ENCODE measurements at places on chromosomes 3 and 15.

DNA sequence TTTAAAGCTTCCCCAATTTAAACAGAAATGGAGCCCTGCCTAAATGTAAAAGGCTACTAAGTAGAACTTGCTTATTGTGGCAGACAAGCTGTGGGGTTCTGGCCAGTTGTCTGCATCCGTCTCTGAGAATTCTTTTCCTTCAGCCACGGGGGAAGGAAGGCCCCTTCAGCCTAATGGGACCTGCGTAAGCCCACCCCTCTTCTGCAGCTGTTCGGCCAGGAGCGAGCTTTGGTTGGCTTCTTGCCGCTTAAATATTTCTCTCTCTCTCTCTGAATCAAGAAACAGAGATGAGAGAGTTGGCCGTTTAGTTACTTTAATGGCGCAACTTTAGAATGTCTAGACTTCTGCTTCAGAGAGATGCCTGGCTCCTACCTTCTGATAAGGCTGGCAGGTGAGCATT lies 151.7 kb upstream of the PROK2 start:
- DNase-seq: no peak

GRCh38 chr3:74605437-74605836 lies 9.0 kb downstream of the CNTN3 start:
- no peak for DNase-seq

- DNase-seq: no peak
These were observed 9.3 kb downstream of the GLDN start for GRCh38 chr15:51350723-51351122.

DNA sequence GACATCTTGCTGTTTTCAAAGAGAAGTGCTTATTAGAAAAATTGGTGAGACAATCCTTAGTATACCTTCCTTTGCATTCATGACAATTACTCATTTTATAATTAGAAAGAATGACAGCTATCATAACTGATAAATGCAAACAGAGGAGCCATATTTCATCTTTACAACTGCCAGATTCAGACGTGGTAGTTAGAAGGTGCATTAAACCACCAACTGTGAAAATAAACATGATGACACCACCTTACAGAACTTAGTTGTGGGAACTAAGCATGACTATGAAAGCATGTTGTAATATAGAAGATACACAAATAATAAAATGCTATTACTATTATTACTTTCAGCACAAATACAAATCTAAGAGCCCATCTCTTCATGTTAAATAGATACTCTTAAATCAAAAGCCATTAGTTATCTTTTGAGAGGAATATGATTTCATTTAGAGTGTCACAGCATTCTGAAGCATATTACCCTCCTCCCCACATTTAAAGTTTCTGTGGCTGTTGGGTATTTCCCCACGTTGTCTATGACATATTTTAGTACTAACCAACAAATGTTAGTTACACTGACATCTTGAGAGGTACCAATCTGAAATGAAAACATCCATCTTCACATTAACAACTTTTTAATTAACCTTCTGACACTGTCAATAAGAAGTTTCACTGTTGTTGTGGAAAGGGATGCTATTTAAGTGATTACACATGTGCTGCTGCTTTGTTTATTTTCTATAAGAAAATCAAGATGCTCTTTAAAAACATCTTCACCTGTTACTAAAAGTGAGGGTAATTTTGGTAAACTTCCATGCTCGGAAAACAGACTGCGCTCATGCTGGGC lies 163.8 kb downstream of the LSAMP start:
- no peak for DNase-seq

- DNase-seq: no peak
These were observed 224.7 kb downstream of the IGSF11 start for GRCh38 chr3:118809696-118810498.

DNA sequence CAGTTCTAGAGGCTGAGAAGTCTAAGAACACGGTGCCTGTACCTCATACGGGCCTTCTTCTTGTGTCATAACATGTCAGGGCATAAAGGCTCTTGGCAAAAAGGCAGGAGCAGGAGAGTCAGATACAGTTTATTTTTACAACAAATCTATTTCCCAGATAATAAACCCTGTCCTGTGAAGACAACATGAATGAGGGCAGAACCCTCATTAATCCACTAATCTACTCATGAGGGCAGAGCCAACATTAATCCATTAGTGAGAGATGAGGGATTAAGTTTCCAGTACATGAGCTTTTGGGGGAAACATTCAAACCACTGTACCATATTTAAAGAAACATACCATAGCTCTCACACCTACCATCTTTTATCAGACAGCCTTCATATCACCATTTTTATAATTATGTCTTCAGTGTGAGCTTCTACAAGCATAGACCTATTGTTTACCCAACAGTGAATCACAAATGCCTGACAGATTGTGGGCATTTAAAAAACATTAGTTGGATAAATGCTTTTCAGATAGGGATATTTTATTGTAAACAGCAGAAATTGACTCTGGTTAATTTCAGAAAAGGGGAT lies 645.8 kb downstream of the GRM7 start:
- no peak for DNase-seq

DNA sequence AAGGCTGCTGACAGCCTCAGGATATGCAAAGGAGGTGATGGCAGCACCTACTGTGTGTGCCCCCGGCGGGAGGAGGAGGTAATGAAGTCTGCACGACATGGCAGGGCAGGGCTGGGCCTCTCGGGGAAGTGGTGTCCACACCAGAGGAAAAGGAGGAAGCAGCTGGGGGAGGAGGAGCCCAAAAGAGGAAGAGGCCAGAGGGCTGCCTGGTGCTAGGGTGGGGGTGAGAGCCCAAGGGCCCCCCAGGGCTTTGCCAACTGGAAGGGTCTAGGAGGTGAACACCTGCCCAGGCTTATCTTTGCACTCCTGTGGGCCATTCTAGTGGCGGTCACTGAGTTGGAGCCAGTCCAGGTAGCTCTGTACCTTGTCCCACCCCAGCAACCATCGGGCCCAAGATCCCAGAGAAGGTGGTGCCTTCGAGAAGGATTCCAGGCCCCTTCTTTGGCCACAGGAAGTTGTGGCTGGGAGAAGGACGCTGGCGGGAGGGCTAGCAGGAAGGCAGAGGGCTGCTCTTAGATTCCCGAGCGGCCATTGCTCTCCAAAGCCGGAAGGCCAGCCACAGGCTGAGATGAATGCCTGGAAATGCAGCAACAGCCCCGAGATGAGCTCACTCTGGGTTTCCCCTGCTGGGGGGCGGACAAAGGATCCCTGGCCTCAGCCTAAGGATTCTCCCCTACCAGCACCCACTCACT lies 7.0 kb downstream of the GNAI2 start:
- DNase-seq: no peak

DNA sequence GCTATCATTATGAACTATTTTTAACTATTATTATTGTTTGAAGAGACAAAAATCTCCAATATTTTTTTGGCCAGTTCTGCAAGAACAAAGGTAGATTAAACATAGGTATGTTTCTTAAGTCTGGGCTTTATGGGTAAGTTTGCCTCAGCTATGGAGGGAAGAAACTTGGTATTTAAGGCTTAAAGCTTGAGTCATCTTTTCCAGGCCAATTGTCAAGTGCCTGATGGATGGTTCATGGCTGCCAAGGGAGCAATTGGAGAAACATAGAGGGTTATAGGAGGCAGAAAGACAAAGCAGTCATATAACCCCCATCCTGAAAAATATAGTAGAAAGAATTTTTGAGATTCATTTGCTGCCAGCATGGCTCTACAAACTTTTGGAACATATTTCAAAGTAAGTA lies 7.2 kb upstream of the STAC start:
- DNase-seq: no peak

DNA sequence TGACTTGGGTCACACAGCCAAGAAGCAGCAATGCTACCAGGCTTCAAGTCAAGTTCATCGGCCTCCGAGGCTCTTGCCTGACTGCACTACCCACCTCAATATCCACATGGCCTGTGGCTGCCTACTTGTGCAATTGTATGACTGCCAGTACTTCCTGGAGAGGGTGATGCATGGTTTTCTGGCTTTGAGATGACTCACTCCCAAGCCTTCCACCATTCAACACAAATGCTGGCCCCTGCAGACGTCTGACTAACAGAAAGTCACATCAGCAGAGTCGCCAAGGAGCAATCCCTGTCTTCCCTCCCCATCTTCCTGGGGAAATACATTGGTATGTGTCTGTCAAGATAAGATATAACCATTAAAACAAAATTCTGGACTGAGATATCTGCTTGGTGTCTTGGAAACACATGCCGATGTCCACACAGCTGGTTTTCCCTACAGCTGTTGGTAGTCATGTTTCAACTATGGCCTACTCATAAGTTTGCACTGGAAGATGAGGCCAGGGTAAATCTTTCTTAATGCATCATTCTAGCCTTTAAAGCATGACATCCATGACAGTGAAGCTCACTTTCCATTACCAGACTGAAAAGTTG lies 79.6 kb upstream of the SPATA12 start:
- no peak for DNase-seq

DNA sequence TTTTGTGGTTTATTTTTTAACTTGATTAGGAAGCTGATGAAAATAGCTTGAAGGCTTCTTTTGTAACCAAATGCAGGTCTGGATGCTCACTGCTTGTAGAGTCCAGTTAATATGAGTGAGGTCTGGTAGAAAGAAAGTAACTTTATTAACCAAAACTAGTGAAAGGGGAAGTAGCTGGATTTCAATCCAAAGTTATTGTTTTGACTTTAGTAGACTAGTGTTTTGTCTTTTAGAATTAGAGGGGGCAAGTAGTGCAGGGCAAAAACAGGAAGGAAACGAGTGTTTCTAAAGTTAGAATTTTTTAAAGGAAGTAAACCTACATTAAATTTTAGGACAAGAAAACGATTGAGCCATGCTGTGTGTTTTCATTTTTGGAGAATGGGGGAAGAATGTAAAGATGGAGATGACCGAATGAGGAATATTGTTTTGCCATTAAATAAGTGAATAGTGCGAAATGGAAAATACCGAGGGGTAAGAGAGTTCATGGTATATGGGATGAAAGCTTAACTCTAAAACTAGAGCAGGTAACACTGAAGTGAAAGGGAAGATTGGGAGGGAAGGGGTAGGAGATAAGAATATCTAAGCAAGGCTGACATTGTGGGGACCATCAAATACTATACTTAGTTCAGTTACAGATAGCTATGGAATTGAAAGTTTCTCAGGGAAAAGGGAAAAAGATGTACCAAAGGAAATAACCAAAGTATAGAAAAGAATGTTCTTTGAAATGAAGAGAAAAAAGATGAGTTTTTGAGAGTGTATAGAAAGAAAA lies 40.0 kb downstream of the USP3 start:
- no peak for DNase-seq

- no peak for DNase-seq
These were observed 55.4 kb downstream of the TMCC1 start for GRCh38 chr3:129838086-129838485.

DNA sequence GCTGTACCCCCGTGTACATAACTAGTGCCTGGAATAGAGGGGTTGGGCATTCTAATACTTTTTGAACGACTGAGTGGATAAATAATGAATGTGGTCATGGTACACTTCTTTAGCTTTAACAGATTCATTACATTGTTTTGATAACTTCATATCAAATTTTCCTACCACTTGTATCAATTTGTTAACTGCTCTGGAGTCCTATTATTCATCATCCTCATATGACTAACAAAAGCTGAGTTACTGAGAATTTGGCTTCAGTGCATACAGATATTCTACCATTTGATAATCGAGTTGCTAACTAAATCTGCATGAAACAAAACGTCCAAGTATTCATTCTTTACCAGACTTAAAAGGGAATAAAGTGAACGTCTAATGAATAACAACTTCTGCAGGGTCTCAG lies 31.7 kb downstream of the FRMD5 start:
- DNase-seq: no peak

- DNase-seq: no peak
These were observed 556 bp downstream of the ANKRD63 start for GRCh38 chr15:40282147-40282868.

DNA sequence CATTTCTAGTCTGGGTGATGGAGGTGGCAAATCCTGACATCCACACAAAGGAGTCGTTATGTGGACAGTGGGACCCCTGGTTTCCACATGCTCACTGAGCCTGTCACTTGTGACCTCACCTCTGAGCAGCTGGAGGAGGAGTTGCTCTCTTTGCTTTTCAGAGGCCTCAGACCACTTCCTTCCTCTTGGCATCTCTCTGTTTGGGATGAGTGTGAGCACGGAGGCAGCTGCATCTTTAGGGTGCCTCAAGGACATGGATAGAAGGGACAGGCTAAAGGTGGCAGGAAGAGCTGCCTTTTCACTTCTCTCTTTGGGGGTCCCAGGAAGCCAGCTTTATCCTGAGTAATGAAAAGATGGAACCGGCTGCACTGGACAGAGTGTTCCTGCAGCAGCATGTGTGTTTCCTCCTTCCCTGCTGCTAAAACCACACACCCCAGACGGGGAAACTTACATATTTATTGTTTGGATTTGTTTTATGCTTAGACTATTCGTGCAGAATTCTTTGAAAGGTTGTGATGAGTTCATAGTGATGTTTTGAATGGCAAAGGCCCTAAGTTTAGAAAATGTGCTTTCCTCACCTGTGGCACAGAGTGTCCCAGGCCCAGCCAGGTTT lies 31.8 kb downstream of the GPR171 start:
- no peak for DNase-seq
